ENCODE measurements at places on chromosomes 2 and 18.

DNA sequence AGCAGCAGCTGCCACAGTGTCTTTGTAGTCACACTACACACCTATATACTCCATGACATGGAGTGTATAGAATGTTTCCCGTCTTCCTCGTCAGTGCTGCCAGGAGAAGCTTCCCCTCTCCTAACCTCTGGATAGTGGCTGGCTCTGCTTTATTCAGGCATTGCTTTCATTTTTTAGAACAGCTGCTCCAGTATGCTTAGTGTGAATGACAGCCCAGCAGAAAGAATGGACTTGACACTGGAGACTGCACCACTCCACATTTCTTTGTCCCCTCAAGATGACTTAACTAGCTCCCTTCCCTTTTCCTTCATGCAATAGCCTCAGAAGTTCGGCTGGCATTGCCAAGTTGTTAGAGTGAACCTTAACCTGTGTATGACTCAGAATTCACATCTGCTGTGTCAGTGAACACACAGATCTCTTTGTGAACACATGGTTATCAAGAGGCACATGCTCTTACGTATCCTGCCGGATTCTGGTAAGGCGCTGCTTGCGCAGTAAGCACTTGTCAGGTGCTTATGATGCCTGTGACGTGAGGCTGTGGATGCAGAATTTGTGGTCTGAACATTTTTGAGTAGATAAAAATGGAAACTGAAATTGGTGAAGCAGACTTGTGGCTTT is 73.9 kb downstream of the NEDD4L start:
- DNase-seq, result no peak

GRCh38 chr18:12451428-12451827 is 43.7 kb downstream of the PRELID3A start:
- DNase-seq, result no peak

DNA sequence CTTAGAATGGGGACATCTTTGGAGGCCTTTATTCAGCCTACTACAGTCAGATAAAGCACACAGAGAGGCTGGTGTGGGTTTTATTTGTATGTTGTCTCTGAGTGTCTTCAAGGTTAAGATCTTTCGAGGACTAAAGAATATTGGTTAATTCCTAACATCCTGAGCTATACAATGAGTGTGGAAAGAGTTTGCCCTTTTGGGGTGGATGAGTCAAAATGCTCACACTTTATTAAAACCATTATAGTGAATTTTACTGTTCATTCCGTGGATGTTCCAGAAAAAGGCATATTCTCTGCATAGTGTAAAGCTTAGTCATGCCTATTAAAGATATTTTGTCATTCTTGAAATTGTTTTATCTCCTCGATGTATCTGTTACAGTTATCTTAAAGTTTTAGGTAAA is 29.1 kb upstream of the SLC38A11 start:
- no peak for DNase-seq

DNA sequence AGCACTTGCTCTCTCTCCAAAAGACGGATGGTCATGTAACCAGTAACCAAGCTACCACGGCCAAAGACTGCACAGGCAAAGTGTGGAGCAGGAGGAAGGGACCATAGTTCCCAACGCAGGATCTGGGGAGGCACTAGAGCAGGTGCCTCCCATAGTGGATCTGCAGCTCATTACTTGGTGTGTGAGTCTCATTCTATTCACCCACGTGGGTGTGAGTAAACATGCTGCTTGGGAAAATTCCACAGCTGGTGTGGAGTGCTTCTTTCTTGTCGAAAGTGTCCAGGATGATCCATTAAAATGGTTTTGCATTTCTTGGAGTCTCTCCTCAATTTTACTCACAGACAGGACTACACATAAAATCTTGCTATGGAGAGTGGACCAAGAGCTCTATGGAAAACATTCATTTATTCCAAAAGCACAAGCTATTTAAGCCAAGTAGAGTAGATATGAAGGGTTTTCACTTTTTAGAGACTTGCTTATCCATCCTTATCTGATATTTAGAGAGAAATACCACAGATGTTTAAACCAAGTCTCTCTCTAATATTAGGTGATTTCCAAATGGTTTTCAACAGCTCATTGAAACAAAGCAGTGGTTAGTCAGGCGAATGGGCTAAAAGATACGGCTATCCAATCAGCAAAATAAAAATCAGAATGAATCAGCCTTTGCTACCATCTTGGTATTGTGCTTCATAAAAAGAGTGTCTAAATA is 104.3 kb upstream of the CCDC195 start:
- no peak for DNase-seq

- DNase-seq, result no peak
These were observed 80.1 kb downstream of the KCNS3 start for GRCh38 chr2:17958466-17959092.

- no peak for DNase-seq
These were observed 14.1 kb upstream of the ZSWIM2 start for GRCh38 chr2:186862869-186863709.

DNA sequence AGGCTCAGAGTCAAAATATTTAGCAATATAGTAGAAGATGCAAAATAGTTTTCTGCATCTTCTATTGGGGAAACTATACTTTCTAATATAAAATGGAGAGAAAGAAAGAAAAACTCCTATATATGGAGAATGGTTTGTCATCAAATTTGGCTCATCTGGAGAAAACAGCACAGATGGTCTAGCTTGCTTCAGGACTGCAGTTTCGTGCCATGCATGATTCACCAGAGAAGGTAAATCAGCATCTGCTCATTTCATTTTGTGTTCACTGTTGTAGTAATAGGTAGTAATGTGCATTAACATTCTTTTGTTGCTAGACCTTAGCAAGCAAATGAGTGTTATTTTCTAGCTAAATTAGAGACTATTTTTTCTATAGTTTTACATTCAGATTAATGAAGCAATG is 179.0 kb downstream of the ASXL3 start:
- DNase-seq, result no peak

DNA sequence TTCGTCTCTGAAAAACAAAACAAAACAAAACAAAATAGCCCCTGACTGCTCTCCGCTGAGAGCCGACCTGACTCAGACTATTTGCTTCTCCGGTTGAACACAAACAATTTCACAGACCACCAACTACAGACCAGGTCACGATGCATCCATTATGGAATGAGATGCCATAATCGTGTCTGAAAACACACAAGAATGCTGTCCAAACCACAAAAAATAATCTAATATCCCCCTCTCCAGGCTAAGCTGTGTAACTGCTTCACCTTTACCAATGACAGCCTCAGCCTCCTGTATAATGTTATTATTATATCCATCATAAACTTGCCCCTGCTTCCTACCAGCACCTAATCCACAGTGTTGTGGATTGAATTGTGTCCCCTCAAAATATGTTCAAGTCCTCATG is 114.7 kb downstream of the DNAH6 start:
- no peak for DNase-seq

- DNase-seq, result no peak
These were observed 34.7 kb downstream of the SPOPL start for GRCh38 chr2:138536302-138536701.
